ENCODE measurements at places on chromosomes 3 and 15.

- no peak for DNase-seq
Observed at GRCh38 chr3:62990704-62991413, 115.6 kb upstream of the CADPS start.

DNA sequence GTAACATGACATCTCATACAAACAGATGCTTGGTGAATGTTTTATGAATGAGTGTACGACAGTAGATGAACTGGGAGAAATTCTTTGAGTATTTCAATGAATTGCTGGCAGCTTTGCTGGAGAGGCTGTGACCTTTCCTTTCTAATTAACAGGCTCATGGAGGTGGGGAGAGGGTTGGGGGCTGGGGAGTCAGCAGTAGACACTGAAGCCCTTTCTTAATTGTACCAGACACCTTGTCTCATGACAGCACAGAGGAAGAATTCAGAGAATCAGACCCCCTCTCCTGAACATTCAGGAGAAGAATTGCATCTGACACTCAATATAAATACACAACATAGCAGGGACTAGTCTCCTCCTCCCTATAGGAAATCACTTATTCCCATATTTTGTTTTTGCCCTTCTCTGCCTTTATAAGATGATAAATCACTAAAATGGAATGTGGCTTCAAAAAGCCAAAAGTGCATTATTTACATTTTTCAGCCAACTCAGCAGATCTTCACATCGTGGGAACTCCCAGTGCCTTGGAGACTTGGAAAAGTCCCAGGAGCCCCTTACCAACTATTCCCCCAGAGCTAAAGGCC, 66.2 kb upstream of the TPM1 start:
- no peak for DNase-seq

GRCh38 chr3:188417271-188417696, 263.3 kb downstream of the LPP start:
- DNase-seq: no peak

DNA sequence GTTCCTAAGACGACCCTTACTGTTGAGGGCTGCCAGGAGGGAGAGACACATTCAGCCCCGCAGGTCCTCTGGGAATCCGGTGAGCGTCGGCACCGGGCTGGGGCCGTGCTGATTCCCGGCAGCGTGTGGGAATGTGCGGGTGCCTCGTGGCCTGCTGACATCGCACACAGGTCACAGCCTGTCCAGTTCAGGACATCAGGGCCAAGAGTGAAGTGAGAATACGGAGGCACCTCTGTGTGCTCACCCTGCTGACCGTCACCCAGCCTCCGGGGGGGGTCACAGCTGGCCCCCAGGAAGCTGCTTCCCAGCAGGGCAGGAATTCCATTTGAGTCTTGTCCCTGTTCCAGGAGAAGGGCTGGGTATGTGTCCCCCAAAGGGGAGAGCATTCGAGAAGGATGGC, 53.6 kb downstream of the PGPEP1L start:
- no peak for DNase-seq

- DNase-seq: no peak
Observed at GRCh38 chr3:58429657-58430056, 4.0 kb downstream of the PDHB start.

DNA sequence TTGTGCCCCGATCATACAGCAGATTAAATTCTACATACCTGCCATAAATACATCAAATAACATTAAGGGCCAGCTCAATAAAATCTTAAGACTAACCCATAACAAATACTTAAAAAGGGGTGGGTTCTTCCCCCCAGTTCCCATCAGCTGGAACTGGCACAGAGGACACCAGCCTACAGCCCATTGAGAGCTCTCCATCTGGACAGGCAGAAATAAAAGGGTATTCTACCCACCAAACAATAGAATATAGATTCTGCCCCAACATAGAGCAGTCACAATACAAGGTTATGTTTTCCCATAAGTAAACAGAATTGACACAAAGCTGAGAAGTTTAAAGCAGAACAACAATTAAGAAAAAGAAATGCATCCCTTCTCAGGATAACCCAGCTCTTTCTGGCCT, 11.9 kb downstream of the CPOX start:
- no peak for DNase-seq

Data from stimulated activated CD8-positive, alpha-beta memory T cell treated with anti-CD3 and anti-CD28 coated beads, Interleukin-7, amount 100 ng/mL, for 1 hour (primary cell).